RKO (cell line): ENCODE measurements at places on chromosomes 7 and 10.

DNA sequence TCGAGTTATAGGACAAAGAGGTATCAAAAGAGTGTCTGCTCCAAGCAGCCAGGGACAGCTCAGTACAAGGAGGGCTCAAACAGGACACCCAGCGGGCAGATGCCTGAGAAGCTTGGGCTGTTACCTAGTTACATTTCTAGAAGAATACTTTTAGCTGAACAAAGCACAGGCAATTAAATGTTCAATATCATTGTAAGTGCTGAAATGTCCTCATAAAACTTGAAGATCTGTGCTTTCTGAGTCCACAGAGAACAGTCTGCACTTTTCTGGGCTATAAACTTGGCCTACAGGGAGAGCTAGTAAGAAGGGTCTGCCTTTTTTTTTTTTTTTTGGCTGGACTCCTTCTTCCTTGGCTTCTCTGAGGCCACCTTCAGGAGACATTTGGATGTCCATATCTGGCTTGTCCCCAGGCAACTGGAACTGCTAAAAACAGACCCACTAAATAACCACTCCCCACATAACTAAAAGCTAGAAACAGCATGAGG lies 123.2 kb downstream of the SLC16A9 start:
- DNase-seq, result no peak

- DNase-seq, result no peak
These were observed 494.1 kb downstream of the SH2D4B start for GRCh38 chr10:81031774-81032173.

GRCh38 chr10:16746856-16747255 lies 70.4 kb downstream of the RSU1 start:
- DNase-seq, result no peak

- DNase-seq, result no peak
These were observed 119.8 kb upstream of the NPVF start for GRCh38 chr7:25348104-25348503.

- no peak for DNase-seq
These were observed 117.9 kb downstream of the FANK1 start for GRCh38 chr10:126014309-126014708.

DNA sequence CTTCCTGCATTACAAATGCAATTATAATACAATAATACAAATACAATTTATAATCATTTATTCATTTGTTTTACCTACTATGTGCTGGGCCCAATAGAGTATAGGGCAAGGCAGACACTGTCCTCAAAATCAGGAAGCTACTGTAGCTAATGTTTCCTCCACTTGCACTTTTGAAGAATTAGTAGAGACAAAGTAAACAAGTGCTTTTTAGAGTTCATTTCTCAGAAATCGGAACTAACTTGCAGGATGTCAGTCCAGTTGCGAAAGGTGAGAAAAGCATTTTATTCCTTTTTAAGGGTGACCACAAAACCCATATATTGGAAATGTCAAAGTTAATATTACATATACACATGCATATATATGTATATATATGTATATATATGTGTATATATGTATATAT lies 14.2 kb downstream of the ADRB1 start:
- DNase-seq, result no peak

DNA sequence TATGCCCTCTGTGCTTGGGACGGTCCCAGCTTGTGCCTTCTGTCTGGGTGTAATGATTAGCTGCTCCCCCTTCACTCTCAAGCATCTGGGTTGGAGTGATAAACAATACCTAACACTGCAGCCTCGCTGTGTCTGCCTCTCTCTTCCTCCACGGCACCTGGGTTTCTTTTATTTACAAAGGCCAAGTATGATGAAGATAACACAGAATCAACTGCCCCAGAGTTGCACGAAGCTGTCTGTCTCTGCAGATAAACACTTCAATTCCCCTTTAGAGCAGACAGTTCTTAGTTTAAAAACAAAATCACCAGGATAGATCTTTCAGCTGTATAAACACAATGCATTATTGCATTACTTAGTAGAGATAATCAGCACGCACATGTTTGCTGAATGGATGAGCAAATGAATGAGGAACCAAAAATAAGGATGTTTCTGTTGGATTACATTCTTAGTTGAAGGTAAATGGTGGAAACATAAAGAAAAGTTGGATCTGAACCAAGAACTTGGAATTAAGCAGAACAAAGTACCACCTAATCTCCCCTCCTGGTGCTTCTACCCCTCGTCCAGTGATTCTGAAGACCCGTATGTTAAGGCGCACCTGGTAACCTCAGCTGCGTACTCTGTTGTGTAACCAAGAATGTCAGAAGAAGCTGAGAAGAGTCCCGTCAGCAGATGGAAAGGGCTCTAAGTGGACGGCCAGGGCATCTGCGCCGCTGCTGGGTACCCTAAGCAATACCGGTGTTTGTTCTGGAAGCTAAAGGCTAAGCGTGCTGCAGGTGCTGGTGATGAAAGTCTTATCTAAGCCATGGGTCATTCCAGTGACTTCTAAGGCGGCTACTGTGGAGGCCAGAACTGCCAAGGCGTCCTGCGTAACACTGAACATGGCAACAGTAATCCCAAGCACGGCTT lies 26.6 kb downstream of the INSIG1 start:
- DNase-seq, result no peak

DNA sequence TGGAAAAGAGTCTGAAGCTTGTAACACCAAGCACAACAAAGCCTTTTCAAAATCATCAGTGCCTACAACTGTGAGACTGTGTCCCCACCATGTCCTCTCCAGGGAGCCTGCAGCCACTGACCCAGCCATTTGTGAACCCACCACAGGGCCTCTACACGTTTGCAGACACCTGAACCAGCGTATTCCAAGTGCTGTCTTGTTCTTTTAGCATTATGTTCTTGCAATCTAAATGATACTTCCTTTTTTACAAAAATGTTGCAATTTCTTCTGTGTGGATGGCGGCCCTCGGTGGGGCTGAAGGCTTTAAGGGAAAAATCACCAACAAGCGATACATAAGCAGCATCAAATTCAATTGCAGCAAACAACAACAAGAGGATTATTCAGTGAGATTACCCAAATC lies 403.2 kb upstream of the MGMT start:
- DNase-seq, result no peak

DNA sequence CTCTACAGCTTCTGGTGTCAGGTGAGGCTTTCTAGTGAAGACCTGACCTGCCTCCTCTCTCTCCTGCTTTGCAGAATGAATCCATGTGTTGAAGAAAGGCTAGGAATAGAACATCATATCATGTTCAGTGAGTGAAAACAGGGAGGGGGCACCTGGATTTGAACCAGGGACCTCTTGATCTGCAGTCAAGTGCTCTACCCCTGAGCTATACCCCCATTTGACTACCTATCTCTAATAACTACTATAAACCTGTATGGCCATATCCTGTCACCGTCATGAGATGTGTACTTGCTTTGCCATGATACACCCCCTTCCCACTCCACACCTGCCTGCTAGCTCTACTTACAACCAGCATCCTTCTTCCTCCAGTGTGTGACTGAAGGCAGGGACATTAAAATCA lies 91.3 kb upstream of the ZNF746 start:
- no peak for DNase-seq

GRCh38 chr7:54874804-54875203 lies 115.8 kb upstream of the SEC61G start:
- DNase-seq, result no peak

GRCh38 chr10:66538371-66538770 lies 387.5 kb upstream of the LRRTM3 start:
- DNase-seq, result no peak

DNA sequence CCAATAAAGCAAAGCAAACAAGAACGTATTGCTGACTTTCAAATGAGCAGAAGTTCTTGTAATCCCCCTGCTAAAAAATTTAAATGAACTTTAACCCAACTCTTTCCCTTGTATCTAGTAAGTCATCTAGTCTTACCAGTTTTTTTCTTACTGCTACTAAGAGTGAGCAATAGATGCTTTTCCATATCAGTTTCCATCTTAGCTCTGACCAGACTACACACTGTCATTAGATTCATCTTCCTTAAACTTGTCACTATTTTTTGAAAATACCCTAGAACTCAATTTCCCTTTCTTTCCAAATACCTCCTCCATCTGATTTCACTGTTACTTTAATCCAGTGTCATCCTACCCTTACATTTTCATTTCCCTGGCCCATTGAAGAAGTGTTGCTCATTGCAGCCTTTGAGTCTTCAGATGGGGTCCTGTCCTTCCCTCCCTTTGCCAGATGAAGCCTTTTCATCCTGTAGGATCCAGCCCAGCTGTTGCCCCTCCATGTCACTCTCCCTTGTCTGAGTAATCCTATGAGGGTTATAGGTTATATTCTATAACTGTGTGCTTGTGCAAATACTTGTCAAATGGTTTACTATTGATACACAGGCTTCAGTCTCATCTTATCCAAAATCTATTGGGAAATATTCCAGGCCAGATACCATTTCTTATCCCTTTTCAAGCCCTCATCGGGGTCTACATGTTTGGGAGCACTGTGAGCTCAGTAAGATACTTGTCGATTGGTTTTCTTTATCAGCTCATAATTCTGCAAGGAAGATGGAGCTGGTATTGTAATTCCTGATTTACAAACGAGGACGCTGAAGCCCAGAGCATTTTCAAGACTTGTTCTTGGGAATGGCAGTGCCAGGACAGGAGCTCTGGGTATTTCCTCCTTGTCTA lies 51.5 kb upstream of the ITGB1 start:
- DNase-seq, result no peak

- peak; percentile 80 for DNase-seq
These were observed 1.7 kb downstream of the ZEB1 start for GRCh38 chr10:31320550-31321211.

DNA sequence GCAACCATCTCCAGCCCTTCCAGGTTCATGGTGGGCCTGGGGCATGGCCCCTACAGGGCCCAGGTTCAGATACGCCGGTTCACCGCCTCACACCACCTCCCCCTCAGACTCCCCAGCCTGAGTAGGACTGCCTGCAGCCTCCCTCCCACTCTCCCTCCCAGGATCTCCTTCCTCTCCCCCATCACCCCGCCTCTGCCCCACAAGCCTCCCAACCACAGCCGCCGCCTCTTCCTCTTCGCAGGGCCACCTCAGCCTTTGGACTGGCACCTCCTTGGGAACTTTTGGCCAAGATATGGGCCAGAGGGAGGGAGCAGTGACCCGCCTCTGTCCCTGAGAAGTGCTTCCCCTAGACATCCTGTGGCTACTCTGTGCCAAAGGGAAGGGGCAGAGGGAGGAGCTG lies 9.3 kb downstream of the KCNIP2 start:
- no peak for DNase-seq

GRCh38 chr10:124820121-124820520 lies 18.5 kb downstream of the ABRAXAS2 start:
- no peak for DNase-seq

DNA sequence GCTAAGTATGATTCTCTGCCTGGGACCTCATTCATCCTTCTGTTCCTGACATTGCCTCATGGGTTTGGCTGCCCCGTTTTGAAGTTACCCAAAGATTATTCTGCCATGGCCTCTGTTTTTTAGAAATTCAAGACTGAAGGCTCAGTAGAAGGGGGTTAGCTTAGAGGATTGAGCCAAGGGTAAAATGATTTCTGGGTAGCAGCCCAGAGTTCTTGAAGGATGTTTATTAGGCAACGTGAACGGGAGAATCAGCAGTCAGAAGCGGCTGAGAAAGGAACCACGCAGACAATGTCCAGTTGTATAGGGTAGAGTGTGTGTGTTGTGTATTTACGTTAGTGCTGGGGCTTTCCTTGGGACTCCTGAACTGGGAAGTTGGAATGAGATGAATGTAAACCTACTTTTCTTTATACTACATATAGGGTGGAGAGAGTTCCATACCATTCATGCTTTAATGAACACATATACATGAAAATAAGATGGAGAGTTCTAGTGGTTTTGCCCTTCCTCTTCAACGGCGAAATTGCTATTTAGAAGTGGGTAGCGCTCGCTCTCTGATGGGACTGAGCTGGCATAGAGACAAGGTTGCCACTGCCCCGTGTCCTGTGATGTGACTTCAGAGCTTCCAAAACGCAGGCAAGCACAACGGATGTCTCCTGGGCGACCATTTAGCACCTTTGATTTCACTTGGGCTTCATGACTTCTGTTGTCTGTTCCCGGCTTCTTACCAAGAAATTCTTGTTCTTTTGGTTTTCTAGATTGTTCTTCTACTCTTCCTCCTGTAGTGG lies 35.0 kb upstream of the IL15RA start:
- DNase-seq, result no peak

GRCh38 chr10:13573960-13574359 lies 12.8 kb upstream of the PRPF18 start:
- no peak for DNase-seq

- DNase-seq, result no peak
These were observed 1067.6 kb upstream of the CELF2 start for GRCh38 chr10:9950070-9950469.

DNA sequence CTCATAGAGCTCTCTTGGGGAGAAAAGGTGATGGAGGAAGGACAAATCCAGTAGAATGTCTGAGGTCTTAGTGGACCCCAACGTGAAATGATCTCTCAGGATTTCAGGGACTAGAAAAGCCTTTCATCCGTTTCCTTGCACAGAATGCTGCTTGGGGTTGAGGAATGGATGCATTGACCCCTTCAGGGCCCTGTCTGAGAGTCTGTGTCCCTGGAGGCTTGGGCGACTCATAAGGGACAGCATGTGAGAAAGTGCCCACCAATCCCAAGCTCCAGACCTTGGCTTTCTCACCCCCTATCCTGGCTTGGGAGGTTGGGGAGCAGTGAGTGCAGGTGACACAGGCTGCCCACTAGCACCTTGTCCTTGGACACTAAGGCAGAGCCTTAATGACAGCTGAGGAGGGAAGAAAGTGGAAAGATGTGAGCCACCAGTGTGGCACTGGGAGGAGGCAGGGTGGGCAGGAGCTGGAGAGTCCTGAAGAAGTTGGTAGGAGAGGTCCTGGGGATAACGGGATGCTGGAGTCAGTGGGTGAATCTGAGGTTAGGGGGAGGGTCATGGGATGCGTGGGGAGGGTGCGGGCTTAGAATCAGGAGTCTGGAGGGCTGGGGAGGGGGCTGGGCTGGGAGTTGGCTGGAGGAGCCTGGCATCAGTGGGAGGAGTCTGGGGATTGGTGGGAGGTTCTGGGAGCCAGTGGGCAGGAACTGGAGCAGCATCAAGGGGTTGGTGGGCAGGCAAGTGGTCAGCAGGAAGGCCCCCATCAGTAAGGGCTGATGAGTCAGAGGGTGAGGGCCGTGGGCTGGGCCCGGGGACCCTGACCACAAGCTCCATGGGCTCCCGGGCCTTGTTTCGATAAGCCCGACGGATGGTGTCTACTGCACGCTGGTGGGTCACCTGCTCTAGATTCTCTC lies 8.6 kb downstream of the LZTS2 start:
- DNase-seq, result no peak

GRCh38 chr10:4390219-4390618 lies 435.8 kb upstream of the AKR1E2 start:
- no peak for DNase-seq

DNA sequence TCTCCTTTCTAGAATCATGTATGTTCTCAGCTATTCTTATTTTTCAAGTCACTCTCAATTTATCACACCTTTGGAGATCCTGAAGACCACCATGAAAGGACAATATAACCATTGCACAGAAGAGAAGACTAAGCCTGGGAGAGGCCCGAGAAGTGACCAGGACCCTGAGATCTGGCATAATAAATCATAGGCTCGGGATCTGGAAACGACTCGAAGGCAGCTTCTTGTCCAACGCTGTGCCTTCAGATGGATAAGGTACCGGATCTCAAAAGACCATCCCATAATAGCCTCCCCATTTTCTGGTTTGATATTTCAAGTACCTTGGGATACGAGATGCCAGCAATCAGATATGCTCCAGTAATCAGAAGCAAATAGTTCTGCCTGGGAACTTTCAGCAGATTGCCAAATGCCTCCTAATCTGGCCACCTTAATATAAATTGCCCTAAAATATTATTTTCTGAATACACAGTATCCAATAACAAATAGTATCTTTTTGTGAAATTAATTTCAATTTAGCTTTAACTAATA lies 179.2 kb upstream of the ZMIZ1 start:
- no peak for DNase-seq

- DNase-seq, result no peak
These were observed 94.6 kb downstream of the FAS start for GRCh38 chr10:89085153-89085552.
